ENCODE measurements at places on chromosomes 12 and 14. TPM values are rescaled to one million over a fixed set of nuclear protein-coding genes. Genes with fewer than 3 reads are reported as not detected.

Gene EPYC
- not detected for total RNA-seq

Gene TAPBPL
- 3.6 TPM for total RNA-seq

Gene SPTSSA
- total RNA-seq, result 43.6 TPM

Gene CLEC7A
- total RNA-seq, result not detected

Gene ANO4
- 0.20 TPM for total RNA-seq

Gene GPR65
- total RNA-seq, result not detected

Gene DCN
- 0.22 TPM for total RNA-seq

Gene NTS
- total RNA-seq, result 82.2 TPM

Gene IQSEC3
- total RNA-seq, result 0.05 TPM

Gene NABP2
- 59.8 TPM for total RNA-seq

Gene PLCZ1
- total RNA-seq, result not detected

Gene OAS1
- total RNA-seq, result 34.1 TPM

Gene SOAT2
- 0.30 TPM for total RNA-seq

Gene NID2
- 41.7 TPM for total RNA-seq

Gene NDUFA12
- 134 TPM for total RNA-seq

Gene FOXN4
- 0.04 TPM for total RNA-seq

Gene CLECL1
- not detected for total RNA-seq

Gene HEATR5A
- total RNA-seq, result 16.7 TPM

Gene RNASE7
- total RNA-seq, result not detected

Gene RNF31
- 33.7 TPM for total RNA-seq

Gene TAS2R10
- 0.06 TPM for total RNA-seq

Gene TAS2R42
- not detected for total RNA-seq

Gene SPX
- total RNA-seq, result 4.0 TPM

Gene MANSC1
- total RNA-seq, result 3.9 TPM

Gene MSRB3
- total RNA-seq, result 20.6 TPM

Gene RASAL1
- 0.32 TPM for total RNA-seq

Gene RNF10
- total RNA-seq, result 96.2 TPM

Gene PIP4P1
- total RNA-seq, result 31.7 TPM

Gene NPFF
- total RNA-seq, result 0.19 TPM

Gene SCN8A
- 1.6 TPM for total RNA-seq

Gene LRRC10
- not detected for total RNA-seq

Gene AACS
- 20.7 TPM for total RNA-seq

Gene PTPRR
- total RNA-seq, result 0.15 TPM

Gene E2F7
- total RNA-seq, result 6.8 TPM

Gene RGS6
- total RNA-seq, result not detected

Gene GALNT9
- 4.2 TPM for total RNA-seq

Gene SERPINA12
- not detected for total RNA-seq

Gene TMEM30B
- 0.25 TPM for total RNA-seq

Gene SERPINA9
- not detected for total RNA-seq

Gene CLEC9A
- total RNA-seq, result not detected

Gene STON2
- total RNA-seq, result 1.8 TPM

Gene AP4S1
- total RNA-seq, result 8.9 TPM

Gene CAPZA3
- not detected for total RNA-seq

Gene TTC8
- 35.7 TPM for total RNA-seq

Gene SYCP3
- total RNA-seq, result 0.13 TPM

Gene AMDHD1
- 2.3 TPM for total RNA-seq

Gene KRT79
- 0.10 TPM for total RNA-seq

Gene P3H3
- 24.5 TPM for total RNA-seq

Gene PRICKLE1
- total RNA-seq, result 0.83 TPM

Gene GLI1
- total RNA-seq, result 4.8 TPM
